ENCODE measurements at places on chromosomes 7 and 10.

DNA sequence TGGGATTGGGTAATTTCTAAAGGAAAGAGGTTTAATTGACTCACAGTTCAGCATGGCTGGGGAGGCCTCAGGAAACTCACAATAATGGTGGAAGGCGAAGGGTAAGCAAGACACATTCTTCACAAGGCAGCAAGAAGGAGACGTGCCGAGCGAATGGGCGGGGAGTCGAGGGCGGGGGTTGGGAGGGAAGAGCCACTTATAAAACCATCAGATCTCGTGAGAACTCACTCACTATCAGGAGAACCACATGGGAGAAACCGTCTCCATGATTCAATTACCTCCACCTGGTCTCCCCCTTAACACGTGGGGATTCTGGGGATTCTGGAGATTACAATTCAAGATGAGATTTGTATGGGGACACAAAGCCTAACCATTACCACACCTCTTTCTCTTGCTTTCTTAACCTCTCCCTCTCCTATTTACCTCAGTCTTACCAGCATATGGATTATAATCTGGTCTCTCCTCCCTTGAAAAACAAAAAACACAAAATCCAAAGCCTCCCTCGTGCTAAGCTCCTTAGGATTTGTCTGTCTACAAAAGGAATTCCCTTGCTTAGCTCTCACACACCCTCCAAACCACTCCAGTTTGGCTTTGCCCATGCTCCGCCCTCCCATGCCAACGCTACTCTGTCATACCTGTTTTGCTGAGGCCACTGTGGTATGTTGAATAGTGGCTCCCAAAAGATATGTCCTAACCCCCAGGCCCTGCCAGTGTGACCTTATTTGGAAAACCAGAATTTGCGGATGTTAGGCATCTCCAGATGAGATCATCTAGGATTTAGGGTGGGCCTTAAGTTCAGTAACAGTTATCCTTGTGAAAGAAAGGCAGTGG, 19.6 kb upstream of the EFCAB10 start:
- no peak for DNase-seq

GRCh38 chr7:24741679-24742505, 15.4 kb downstream of the GSDME start:
- DNase-seq, result peak; percentile 88

DNA sequence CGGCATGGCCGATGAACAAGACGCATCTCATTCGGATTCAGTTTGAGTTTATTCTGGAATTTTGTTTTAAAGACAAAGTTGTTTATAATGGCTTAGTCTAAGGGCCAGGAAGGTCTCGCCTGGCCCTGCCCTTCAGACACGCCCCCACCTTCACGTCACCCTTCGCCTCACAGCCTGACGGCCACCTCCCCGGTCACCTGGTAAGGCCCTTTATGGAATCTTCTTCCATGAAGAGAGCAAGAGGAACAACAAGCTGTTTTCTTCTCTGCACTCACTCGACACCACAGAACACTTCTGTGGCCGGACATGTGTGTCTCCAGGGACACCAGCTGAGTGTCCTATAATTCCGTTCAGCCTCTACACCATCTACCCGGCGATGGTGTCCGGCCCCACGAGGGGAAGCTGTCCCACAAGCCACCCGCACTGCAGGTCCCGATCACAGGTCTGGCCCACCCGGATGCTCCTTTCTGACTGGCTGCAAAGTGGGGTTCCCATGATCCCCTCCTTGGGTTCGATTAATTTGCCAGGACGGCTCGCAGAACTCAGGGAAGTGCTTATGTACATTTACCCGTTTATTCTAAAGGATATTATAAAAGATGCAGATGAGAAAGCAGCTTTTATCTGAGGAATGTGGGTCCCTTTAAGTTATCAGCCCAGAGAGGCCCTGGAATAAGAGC, 17.4 kb upstream of the KNDC1 start:
- no peak for DNase-seq

- no peak for DNase-seq
Observed at GRCh38 chr7:81245353-81245752, 326.5 kb upstream of the SEMA3C start.

DNA sequence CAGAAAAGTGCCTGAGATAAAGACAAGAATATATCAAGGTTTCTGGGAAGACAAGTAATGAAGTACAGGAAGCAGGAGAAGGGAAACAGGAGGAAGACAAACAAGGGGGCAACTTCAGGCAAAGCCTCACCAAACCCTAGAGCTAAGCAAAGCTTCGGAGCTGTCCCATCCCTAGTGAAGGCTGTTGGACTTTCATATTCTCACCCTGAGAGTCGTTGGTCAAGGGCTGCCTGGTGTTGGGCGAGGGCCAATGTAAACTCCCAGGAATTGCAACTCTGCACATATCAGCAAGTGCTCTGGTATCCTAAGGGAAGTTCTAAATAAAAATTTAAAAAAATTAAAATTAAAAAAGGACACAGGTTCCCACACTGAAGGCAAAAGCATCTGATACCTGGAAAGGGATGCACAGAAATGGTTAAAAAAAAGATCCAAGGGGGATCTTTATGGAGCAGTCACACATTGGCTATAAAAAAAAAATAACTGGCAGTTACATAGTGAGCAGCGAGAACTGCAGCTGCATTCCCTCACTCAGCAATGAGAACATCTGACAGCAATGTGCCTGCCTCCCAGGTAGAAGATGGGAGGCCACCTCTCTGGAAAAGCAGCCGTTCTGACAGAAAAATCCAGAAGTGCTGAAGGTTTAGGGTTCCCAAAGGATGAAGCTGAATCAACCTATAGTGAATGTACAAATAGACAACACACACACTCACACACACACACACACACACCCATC, 304.7 kb downstream of the WDR11 start:
- no peak for DNase-seq

DNA sequence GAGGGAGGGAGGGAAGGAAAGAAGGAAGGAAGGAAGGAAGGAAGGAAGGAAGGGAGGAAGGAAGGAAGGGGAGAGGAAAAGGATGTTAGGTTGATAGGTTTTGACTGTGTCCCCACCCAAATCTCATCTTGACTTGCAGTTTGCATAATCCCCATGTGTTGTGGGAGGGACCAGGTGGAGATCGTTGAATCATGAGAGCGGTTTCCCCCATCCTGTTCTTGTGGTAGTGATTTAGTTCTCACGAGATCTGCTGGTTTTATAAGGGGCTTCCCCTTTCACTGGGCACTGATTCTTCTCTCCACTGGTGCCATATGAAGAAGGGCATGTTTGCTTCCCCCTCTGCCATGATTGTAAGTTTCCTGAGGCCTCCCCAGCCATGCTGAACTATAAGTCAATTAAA, 15.1 kb upstream of the NUDCD3 start:
- no peak for DNase-seq

- no peak for DNase-seq
Observed at GRCh38 chr7:2759736-2760097, 71.7 kb downstream of the AMZ1 start.

Measured in foreskin fibroblast (primary cell).